ENCODE measurements at places on chromosomes 7 and 10.
A peak's percentile ranks its signal among the peaks of the same experiment; 100 is the strongest.

DNA sequence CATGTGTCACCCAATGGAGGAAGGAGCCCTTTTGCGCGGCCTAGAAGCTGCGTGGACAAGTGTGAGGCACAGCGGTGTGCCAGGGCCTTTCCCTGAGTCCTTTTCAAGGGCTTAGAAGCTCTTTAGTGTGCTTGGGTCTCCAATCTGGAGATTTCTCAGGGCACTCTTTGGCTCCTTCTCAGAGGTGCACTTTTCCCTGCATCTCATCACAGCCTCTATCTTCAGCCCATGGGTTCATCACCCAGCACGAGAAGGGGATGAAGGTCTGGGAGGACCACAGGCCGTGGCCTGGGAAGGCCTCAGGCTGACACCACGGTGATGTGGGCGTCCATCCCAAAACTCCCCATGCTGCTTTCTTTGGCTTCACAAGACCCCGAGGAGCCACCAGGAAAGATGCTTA lies 233.4 kb downstream of the TEX36 start:
- DNase-seq: no peak

DNA sequence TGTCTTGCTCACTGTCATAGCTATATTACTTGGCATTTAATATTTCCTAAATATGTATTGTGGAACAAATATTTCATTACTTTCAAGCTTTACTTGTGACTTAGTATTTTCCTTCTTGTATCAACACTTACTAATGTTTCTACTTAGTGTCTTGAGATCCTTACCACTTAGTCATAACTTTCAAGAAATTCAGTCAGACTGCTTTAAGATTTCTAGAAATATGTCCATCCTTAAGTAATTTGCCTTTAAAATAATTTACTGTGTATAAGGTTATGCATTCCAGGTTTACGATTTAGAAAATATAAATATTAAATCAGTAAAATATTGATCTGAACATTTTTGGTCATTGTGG lies 87.3 kb upstream of the CSTF2T start:
- no peak for DNase-seq

GRCh38 chr7:99505324-99505662 lies 831 bp downstream of the ZKSCAN5 start:
- DNase-seq: no peak

- DNase-seq: no peak
These were observed 700.5 kb downstream of the GRID1 start for GRCh38 chr10:85666102-85666501.

- no peak for DNase-seq
These were observed 152.5 kb downstream of the LCOR start for GRCh38 chr10:96984541-96985131.

GRCh38 chr10:42380926-42381547 lies 257.3 kb downstream of the ZNF33B start:
- no peak for DNase-seq

GRCh38 chr10:118534136-118534535 lies 61.3 kb downstream of the PRLHR start:
- no peak for DNase-seq

- DNase-seq: no peak
These were observed 66.9 kb downstream of the EGFR start for GRCh38 chr7:55085511-55086412.

DNA sequence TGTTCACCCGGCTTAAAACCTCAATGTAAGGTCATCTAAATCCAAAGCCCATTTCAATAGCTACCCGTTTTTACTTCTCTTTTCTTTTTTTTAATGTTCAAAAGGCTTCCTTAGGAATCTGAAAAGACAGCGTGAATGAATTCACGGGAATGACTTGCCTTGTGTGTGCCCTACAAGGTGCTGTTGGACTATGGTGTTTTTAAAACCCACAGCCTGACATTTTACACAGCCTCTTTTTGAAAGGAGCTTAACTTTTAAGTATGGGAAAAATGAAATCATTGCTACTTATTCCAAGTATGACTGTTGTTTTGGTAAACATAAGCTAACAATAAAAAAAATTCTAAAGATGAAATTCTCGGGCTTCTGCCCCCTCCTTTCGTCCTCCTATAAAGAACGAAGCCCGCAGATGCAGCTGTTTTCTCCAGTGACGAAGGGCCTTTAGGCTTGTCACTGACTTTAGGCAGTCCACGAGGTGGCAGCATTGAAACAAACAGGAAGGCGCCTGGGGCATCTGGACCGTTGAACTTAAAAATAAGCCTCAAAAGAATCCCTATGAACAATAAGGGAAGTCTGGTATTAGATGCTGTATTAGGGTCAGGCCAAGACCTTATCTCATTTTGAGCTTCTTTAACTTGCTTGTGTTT lies 141.3 kb downstream of the NRP1 start:
- DNase-seq: peak; percentile 73

DNA sequence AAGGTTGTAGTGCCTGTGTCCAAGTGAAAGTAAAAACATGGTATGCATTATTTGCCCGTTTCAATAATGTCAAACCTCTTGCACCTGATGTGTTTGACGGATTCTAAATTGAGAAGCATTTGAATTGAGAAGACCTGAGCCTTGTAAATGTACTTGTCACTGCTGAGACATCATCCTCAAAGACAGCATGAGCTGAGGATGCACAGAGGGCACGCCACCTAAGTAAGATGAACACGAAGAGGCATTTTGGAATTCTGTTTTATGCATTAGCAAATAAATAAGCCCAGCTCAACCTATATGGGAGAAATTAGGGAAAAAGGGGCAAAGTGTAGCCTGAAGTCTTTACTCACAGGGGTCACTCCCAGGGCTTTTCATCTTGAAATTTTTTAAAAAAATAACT lies 73.8 kb upstream of the SORCS1 start:
- DNase-seq: no peak

GRCh38 chr7:142528608-142529408 lies 220.5 kb upstream of the PRSS1 start:
- DNase-seq: no peak

DNA sequence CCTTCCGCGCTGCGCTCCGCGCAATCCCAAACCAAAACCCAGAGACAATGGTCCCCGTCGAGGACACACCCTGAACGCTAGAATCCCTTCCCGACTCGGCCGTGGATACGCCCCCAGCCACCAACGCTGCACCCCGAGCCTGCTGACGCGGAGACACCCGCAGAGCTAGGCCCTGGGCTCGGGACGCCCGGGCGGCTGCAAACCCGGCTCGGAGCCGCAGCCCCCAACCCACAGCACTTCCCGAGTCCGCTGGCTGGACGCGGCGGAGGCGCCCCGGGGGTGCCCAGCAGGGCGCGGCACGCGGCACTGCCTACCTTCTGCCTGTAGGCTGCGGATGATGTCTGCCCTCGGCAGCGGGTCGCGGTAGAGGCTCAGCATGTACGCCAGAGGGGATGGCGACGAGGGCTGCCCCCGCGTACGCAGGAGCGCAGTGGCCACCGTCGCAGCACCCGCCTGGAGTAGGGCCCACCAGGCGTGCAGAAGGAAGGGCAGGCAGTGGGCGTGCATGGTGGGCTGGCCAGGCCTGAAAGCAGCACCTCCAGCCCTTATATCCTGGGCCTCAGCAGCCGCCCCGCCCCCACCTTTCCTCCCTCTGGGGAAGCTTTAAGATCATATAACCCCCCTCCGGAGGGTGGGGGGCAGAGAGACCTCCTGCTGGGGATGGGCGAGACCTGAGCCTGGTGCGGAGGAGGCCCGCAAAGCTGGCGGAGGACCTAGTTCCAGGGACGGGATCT lies at the start of gene NODAL:
TSS of gene NODAL (minus strand) at position 521 of the 734 bp plus-strand sequence. CDS start at position 507, 14 bp downstream.
- DNase-seq: peak; percentile 7

DNA sequence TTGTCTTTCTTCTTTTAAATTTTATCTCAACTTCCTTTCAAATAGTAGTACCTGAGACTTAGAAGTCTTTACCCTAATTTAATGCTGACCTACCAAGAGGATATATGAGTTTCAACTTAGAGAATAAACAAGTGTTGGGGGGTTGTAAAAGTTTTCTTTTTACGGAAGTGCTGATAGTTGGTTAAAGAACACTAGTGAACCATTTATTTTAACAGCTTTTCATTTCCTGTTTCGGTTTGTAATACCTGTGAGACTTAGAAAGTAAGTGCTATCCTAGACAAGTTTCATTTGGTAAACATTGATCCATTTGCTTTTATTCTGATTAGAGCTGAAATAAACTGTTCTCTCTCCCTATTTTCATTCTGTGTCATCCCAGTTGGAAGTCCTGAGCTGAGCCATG lies 683.1 kb upstream of the SORCS1 start:
- no peak for DNase-seq

- DNase-seq: no peak
These were observed 118.8 kb downstream of the PTPRN2 start for GRCh38 chr7:158468700-158469296.

- no peak for DNase-seq
These were observed 239.9 kb upstream of the ZMIZ1 start for GRCh38 chr10:78828647-78829539.

DNA sequence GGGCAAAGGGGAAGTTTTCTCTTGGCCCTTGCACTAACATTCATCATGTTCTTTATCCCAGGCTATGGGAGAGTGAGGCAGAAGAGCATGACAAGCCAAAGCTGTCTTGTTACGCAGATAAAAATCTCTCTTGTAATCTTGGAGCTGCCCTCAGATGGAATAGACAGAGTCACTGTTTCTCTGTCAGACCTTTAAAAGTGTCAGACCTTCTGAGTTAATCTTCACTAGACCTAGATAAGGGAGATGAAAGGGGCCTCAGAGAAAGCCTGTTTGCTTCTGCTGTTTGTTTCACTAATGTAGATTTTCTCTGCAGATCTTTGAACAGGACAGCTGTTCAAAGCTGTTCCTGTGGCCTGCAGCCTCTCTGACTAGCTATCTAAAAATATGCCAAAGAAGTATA lies 112.9 kb downstream of the KIF20B start:
- no peak for DNase-seq

DNA sequence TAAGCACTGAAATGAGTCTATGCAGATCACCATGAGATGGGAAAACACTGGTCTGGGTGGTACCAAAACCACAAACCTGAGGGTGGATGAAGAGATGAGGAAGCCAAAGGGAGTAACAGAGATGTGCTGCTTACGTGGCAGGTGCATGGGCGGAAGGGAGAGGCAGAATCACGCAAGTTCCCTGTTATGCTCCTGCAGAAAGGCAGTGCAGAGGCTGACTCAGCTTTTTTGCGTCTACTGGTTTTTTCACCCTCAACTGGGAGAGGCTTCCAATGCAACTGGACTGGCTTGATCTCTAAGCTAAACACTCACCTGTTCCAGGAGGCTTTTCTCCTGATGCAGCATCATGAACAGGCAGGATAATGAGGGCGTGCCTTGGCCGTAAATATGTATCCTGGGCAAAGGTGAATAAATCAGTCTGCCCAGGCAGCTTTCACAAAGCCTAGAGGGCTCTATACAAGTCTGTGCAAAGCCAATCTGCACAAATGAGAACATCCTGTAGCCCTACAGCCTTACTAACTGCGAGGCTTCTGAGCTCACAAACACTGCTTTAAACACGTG lies 95.4 kb upstream of the AFAP1L2 start:
- no peak for DNase-seq

DNA sequence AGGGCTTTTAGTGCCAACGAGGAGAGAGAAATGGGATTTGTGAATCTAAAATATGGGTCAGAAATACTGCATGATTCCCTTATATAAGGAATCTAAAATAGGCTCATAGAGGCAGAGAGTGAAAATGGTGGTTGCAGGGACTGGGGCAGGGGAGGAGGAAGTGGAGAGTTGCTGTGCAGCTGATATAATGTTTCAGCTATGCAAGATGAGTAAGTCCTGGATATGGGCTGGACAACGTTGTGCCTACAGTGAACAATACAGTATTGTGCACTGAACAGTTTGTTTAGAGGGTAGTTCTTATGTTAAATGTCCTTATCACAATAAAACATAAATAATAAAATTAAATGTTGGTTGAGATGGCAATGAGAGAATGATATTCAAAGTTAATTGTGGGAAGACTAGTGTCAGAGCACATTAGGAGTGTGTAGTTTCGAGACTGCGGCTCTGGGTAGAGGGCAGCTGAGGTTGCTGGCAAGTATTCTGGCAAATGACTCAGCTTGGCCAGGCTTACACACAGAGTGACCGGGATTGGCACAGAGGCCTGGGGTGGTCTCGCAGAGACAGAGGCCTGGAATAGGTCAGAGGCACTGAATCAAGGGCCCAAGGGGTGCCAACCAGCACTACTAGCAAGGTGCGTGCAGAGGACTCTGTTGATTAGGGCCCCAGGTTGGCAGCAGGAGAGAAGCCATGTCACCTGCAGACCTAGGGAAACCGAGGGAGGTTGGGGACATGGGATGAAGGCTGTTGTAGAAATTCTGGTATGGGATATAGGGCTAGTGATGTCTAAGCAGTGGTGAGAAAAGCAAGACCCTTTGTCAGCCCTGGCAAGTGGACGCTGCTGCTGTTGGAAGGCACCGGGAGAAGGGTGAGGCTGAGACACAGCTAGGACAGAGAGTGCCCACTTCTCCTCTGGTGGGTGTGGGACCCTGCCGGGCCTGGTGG lies 2.8 kb upstream of the DEPP1 start:
- DNase-seq: no peak

GRCh38 chr7:118590107-118590506 lies 365.6 kb downstream of the ANKRD7 start:
- no peak for DNase-seq

DNA sequence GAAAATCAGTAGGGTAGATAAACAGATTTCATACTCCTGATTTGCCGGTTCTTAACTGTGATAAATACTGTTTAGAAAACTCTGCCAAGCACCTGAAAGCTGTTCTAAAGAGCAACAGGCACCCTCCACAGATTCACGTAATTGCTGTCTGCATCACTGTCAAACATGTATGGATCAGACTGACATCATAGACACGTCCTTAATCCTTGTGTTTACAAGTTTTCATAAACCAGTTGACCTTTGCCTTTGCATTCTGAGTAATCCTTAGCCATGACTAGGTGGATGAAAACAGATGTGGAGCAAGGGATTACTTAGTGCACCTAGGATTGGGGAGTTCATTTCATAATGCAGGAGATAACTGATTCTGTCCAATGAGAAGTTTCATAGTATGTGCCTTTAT lies 41.6 kb downstream of the SLC39A12 start:
- DNase-seq: no peak

DNA sequence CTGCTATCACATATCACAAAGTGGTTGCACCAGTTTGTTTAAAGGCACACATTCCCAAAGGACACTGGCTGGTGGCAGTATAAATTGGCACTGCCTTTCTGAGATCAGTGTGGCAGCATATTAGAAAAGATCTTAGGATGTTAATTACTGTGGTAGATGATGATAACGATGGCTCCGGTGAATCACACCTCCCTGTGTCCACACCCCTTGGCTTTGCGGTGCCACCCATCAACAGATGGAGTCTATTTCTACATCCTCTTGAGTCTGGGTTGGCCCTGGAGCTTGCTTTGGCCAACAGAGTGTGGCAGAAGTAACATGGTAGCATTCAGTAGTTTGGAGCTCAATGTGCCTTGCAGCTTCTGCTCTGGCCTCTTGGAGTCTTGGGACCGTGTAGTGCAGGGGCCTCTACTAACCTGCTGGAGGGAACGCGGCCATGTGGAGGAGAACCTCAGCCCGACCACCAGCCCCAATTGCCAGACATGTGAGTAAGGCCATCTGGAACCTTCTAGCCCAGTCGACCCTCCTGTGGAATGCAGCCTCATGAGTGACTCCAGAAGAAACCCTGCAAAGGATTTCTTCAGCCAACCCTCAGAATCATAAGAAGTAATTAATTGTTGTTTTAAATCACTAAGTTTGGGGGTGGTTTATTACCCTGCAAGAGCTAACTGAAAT lies 27.2 kb upstream of the PLEKHA1 start:
- DNase-seq: no peak

GRCh38 chr7:30566596-30566995 lies 28.1 kb upstream of the GARS1 start:
- no peak for DNase-seq

Measured in CD8-positive, alpha-beta memory T cell (primary cell).